ENCODE measurements at places on chromosomes 5 and 9.

GRCh38 chr5:52987711-52988331 lies 1.3 kb upstream of the ITGA2 start:
- no peak for DNase-seq

DNA sequence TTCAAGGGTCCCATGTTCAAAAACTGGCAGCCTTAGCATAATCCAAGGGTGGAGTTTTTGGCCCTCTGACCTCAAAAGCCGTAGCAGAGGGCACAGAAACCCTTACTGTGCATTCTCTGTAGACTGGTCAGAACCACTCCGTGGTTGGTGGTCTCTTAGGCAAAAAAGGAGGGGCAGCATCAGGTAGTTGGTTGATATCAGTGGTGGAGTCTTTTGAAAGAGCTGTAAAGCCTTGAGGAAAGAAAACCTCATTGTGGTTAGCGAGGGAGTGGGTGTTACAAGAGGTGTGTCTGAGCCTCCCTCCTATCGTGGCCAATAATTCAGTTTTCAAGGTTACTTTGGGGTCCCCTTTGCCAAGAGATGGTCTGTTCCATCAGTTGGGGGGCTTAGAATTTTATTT lies 40.9 kb downstream of the ARHGEF28 start:
- DNase-seq: no peak

DNA sequence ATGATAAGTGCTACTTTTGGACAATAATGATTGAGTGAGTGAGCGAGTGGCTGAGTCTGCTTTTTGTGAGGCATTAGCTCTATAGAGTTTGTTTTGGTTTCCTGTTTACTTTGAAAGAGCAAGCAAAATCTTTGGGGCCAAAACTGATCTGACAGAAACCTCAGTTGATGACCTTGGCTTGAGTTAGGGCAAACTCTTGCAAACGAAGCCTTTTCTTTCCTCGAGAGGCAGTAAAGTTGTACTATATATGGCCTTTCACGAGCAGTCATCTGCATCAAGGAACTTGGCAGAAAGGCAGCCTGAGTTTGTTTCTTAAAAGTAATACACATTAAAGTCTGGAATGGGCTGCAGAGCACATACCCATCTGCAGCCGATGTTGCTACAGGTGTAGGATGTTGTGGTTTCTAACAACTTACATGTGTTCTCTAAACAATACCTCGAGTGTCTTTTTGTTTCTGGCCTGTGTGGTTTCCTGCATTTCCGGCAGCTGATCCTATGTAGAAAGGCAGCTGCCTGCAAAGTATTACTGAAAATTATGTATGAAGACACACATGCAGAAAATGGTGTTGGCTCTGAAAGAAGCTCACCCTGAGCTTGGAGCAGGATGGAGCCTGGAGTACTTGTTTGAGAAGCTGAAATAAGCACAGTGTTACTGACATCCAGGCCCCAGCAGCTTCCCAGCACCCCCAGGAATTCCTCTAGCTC lies 60.8 kb downstream of the FOXD1 start:
- DNase-seq: no peak

- no peak for DNase-seq
These were observed 289.2 kb downstream of the ZSWIM6 start for GRCh38 chr5:61621202-61621650.

GRCh38 chr5:113897748-113898147 lies 384.3 kb downstream of the YTHDC2 start:
- DNase-seq: no peak

DNA sequence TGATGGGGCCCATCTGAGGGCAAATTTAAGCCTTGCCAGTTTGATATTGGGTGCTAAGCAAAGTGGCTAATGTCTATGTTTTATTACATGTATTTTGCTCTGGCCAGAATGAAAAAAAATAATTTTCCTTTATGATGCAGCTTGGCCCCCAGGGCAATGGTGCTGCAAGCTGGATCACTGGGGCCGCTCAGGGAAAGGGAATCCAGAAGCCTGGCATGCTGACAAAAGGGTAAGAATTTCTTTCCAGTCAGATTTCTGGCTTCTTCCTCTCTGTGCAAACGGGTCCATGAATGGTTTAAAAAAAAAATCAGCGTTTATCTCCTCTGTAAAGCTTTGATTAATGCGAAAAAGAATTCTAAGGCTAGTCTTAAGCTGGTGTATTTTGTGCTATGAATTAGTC lies 138.4 kb downstream of the MAPKAP1 start:
- no peak for DNase-seq

GRCh38 chr9:130999245-130999623 lies 9.7 kb upstream of the LAMC3 start:
- no peak for DNase-seq

DNA sequence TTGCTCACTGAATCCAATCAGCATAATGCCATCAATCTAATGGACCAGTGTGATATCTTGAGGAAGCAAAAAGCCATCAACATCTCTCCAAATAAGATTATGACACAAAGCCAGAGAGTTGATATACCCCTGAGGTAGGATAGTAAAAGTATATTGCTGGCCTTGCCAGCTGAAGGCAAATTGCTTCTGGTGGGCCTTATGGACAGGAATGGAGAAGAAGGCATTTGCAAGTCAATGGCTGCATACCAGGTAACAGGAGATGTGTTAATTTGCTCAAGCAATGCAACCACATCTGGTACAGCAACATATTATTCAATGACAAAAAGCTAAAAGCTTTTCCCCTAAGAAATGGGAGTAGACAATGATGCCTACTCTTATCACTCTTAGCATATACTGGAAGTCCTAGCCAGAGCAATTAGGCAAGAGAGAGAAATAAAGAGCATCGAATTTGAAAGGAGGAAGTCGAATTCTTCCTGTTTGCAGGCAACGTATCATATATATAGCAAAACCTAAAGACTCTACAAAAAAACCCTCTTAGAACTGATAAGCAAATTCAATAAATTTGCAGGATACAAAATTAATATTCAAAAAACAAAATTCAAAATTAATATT lies 216.1 kb upstream of the RASA1 start:
- DNase-seq: no peak

- DNase-seq: peak; percentile 16
These were observed at the start of gene ZFP2 for GRCh38 chr5:178895615-178896571. TSS of gene ZFP2 (plus strand) at chr5:178895913. CDS start at chr5:178931314, 35,401 bp downstream.

DNA sequence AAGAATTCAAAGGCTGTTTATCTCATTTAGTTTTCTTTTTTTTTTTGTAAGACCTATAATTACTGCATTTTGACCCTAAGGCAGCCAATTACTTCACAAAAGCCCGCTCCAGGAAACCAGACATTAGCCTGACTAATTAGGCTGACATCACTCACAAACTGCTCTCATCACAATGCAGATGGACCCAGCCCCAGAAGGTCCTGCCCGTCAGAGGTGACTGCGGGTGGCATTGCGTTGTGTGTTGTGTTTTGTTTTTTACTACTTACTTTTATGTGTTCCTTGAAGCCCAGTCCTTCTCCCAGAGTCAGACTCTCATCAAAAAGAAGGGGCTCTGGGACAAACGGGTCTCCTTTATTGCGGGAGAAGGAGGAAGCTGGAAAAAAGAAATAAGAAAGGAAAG lies 172.2 kb downstream of the HSD17B3 start:
- no peak for DNase-seq

GRCh38 chr9:98538626-98539031 lies 170.1 kb downstream of the GABBR2 start:
- peak; percentile 48 for DNase-seq

- no peak for DNase-seq
These were observed 12.5 kb upstream of the RAPGEF1 start for GRCh38 chr9:131752231-131752884.

- no peak for DNase-seq
These were observed 56.2 kb downstream of the NEK6 start for GRCh38 chr9:124313940-124314339.

DNA sequence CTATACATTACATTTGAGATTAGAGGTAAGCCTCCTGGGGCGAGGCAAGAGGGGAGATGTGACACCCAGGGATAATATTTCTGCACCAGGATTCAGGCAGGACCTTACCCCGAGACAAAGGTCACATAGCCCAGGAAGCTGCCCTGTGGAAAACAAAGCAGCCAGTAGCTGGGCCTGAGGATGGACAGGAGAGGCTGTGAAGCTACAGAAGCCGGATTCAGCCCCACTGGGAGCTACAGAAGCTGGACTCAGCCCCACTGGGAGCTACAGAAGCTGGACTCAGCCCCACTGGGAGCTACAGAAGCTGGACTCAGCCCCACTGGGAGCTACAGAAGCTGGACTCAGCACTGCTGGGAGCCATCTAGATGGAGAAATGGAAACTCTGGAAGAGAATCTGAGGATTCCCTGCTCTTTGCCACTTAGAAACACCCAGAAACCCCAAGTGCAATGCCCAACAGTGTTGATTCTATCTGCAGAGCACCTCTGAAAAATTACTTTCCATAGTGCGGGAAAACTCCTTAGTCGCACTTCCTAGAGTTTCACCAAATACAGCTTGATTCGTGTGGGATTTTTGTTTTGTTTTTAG lies 46.5 kb upstream of the ZFR start:
- DNase-seq: no peak

- DNase-seq: no peak
These were observed 301.9 kb downstream of the FER start for GRCh38 chr5:109049565-109049964.

GRCh38 chr5:33984671-33985124 lies at the start of gene SLC45A2:
TSS of gene SLC45A2 (minus strand) at chr5:33984693. CDS start at chr5:33984583, 110 bp downstream.
- peak; percentile 90 for DNase-seq

DNA sequence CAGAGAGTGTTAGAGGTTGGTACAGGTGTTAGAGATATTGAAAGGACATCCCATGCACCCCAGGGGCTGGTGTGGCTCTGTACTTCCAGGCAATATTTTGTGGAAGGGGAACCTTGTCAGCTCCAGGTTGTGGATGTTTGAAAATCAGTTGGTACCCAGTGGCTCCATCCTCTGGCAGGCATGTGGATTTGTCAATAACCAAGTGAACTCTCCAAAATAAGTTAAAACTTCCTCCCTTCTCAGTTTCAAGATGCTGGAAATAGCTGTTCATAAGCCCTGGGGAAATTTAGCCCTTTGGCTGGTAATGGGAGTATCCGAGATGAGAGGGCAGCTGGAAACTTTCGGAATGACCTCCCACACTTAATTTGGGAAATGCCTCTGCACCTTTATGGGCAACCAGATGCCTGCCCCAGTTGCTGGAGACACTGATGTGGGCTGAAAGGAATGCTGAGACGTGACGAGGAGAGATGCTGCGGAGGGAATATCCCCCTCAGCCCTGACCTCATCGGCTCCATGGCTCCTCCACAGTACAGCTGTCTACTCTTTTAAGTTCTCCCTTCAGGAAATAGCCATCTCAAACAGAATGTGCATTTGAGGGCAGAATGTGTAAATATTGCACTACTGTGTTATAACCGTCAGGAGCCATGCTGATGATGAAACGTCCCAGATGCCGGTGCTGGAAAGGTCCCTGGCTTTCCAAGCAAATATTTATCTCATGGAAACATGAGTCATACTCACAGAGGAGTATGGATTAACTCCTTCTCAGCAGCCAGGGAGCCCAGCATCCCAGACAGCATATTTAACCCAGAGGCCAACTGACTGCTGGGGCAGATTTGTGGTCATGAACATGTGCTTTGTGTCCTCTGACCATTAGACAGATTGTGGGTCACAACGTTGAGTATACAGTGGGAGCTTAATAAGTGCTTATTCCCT lies 29.5 kb downstream of the TGFBI start:
- DNase-seq: peak; percentile 92

DNA sequence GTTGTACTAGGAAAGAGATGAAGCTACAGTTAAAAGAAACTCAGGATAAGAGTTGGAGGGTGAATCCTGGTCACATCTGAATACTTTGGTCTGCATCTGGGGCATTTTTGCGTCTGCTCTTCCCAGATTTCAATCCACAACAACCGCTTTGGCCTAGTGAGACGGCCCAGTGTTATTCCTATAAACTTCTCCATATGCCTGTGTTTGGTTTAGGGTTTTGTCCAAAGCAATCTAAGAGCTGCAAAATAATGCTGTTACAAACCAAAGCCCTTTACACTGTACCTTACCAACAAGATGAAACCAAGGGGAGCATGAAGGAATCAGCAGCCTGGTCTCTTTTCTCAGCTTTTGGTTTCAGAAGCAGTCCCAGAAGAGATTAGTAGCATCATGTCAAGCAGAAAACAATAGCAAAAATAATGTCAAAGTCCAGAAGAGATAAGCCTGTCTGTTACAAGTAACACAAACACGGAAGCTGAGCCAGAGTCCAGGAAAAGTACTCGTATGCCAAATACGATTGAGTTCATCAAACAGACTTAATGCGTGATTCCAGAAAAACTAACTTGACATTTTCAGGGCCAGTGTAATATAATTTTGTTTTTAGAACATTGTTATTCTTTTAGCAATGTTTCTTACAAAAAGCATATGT lies 379.9 kb upstream of the ACO1 start:
- DNase-seq: no peak

GRCh38 chr9:2726650-2727340 lies 9.5 kb downstream of the KCNV2 start:
- no peak for DNase-seq

GRCh38 chr9:121841771-121842611 lies 190.6 kb downstream of the DAB2IP start:
- no peak for DNase-seq
